Activated CD8-positive, alpha-beta T cell treated with anti-CD3 and anti-CD28 coated beads, Interleukin-2, amount 10 ng/mL, durations not matched to agents 7 days and 5 days (primary cell): ENCODE measurements at places on chromosomes 2 and 18.

DNA sequence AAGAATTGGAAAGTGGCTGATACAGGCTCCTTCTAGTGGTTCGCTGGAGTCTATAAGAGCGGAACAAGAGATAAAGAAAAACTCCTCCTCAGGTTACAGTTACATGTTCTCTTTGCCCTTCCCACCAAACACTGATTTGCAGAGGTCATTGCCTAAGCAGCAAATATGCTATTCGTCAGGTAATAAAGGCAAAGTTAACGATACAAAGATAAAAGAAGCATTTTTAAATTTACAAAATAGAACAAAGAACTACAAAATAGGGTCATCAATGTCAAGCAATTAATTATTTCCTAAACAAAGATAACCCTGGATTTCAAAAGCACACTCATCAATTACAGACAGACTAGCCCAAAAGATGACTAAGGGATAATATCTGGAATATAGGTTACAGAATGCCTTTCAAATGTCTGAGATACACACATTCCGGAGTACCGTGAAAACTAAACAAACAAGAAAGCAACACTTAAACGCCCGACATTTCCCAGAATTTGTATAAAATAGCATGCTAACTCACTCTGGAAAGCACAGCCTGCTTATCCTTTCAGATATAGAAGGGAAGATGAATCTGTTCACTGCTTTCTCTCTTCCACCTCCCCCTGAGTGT is 186.4 kb downstream of the MREG start:
- no peak overlapping the region for H3K27ac ChIP-seq
- H3K27me3 ChIP-seq = peaks cover 21% of the 10 kb centered on the region
- DNase-seq = no peak
- no peak overlapping the region for H3K4me3 ChIP-seq
- peaks cover 4% of the 10 kb centered on the region for H3K4me1 ChIP-seq

DNA sequence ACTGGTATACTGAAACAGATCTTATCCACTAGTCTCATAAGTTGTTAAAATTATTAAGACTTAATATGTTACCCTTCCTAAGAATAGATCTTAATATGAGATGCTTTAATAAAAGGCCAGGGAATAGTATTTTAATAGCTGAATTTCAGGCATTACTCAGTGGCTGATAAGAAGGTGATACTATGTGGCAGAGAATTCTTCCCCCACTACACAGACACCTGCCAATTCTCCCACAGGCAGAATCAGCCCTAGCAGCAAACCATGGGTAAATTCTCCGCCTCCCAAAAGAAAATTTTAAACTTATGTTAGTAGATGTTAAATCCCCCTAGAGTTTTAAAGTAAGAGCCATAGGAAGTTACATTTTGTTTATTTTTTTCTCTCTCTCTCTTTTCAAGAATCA is 888.8 kb downstream of the LRP1B start:
- no peaks in the 10 kb centered on the region for H3K27me3 ChIP-seq
- no peak for DNase-seq
- no peaks in the 10 kb centered on the region for H3K36me3 ChIP-seq
- no peaks in the 10 kb centered on the region for H3K4me1 ChIP-seq
- no peak overlapping the region for H3K27ac ChIP-seq

DNA sequence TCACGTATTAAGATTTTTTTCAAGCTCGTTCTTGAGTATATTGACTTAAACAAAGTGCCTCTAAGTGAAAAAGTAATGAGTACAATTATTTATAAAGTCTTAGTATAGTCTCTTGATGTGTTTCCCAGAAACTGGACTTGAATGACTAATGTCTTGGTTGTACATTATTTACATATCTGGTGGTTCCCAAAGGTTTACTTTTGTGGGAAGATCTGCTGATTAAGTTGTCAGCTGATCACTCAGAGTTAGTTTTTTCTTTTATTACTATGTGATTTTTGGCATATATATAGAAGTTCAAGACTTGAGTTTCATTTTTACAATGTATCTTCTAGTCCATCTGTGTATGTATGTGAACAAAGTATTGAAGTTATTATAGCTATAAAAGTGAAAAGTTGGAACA is 29.5 kb downstream of the RNF144A start:
- H3K27ac ChIP-seq = no peak overlapping the region
- peaks cover 39% of the 10 kb centered on the region for H3K4me1 ChIP-seq
- no peak overlapping the region for H3K4me3 ChIP-seq
- no peaks in the 10 kb centered on the region for H3K27me3 ChIP-seq

DNA sequence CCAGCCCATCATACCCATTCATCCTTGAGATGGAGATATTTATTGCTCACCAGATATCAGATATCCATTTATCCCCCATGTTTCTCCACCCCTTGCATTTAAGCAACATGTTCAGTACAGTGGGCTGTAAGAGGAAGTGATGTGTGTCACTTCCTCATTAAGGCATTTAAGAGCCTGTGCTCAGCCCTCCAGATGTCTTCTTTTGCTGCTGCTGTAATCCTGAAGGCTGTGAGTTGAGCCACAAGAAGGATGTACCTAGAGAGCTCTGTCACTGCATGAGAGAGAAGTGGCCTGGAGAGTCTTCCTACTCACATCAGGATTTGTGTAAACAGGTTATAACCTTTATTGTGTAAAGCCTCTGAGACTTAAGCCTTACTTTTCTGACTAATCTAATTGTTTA is 151.8 kb upstream of the UNC80 start:
- H3K27me3 ChIP-seq = no peaks in the 10 kb centered on the region
- no peaks in the 10 kb centered on the region for H3K36me3 ChIP-seq
- no peaks in the 10 kb centered on the region for H3K4me1 ChIP-seq
- no peak for DNase-seq
- no peak overlapping the region for H3K27ac ChIP-seq
- no peak overlapping the region for H3K4me3 ChIP-seq

- no peak overlapping the region for H3K27ac ChIP-seq
Measured at GRCh38 chr18:79803611-79804051, 5.9 kb downstream of the KCNG2 start.

- no peak overlapping the region for H3K27ac ChIP-seq
- H3K36me3 ChIP-seq = peaks cover 24% of the 10 kb centered on the region
- no peak overlapping the region for H3K4me3 ChIP-seq
- peaks cover 25% of the 10 kb centered on the region for H3K4me1 ChIP-seq
- H3K27me3 ChIP-seq = no peaks in the 10 kb centered on the region
Measured at GRCh38 chr2:101811226-101812015, 113.9 kb downstream of the MAP4K4 start.

DNA sequence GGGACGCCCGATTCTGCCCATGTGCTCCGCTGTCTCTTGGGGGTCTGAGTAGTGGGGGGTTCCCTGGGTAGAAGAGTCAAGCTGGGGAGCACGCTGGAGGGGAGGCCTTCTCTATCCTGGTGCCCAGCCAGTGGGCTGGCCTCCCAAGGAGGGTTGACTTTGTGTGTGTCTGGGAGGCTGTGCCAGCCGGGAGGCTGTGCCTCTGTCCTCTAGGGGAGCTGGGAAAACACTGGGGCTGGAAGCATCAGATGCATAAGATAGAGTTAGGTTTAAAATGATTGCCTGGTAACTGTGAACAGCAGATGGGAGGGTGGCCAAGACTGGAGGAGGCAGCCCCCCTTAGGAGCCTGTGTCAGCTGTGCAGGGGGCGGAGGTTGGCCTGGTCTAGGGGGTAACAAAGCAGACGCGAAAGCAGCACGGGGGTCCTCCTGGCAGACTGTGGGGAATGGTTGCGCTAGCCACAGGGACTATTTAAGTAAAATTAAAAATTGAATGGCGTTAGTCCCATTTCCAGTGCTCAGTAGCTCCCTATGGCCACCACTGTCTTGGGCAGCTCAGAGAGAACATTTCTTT is 1.3 kb downstream of the ING5 start:
- no peak for DNase-seq
- peak overlapping the region; percentile 81 for H3K27ac ChIP-seq
- peaks cover 24% of the 10 kb centered on the region for H3K4me1 ChIP-seq
- H3K4me3 ChIP-seq = peak overlapping the region; percentile 86
- H3K36me3 ChIP-seq = peaks cover 33% of the 10 kb centered on the region

GRCh38 chr2:42504364-42505230 is 10.8 kb upstream of the KCNG3 start:
- no peak for DNase-seq
- H3K4me1 ChIP-seq = no peaks in the 10 kb centered on the region
- H3K4me3 ChIP-seq = no peak overlapping the region
- no peaks in the 10 kb centered on the region for H3K36me3 ChIP-seq
- H3K27ac ChIP-seq = no peak overlapping the region
- H3K27me3 ChIP-seq = no peaks in the 10 kb centered on the region

GRCh38 chr2:208407667-208408066 is 1.1 kb downstream of the PTH2R start:
- H3K4me3 ChIP-seq = no peak overlapping the region
- H3K4me1 ChIP-seq = peaks cover 5% of the 10 kb centered on the region
- DNase-seq = no peak
- H3K27me3 ChIP-seq = peaks cover 38% of the 10 kb centered on the region
- H3K36me3 ChIP-seq = no peaks in the 10 kb centered on the region
- H3K27ac ChIP-seq = no peak overlapping the region

GRCh38 chr18:48580782-48581181 is 42.0 kb downstream of the CTIF start:
- H3K36me3 ChIP-seq = no peaks in the 10 kb centered on the region
- H3K27me3 ChIP-seq = no peaks in the 10 kb centered on the region
- H3K4me3 ChIP-seq = no peak overlapping the region

DNA sequence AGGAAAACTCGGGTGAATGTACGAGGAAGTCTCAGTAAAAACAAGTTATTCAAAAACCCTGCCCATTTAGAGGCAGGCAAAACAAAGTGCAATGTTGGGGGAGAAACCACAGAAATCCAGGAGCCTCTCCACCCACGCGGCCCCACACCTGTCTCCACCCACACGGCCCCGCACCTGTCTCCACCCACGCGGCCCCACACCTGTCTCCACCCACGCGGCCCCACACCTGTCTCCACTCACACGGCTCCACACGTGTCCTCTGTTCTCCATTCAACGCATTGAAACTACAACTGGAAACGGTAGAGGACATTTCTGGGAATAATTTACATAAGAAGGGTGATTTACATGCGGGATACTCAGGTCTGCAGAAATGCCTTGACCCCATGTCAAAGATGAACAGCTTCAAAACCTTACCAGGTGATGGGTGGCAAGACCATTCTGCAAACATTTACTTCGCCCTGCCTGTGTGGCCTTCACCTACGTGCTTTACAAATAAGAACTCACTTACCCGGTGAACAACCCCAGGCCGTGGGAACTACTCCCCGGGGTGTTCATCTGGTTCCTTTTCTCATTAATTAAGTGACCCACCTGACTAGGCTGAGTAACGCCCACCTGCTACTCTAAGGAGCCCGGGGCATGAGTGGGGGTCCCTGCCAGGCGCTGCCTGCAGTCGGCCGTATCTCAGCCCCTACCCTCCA is 100.4 kb downstream of the EIPR1 start:
- H3K4me3 ChIP-seq = no peak overlapping the region
- no peaks in the 10 kb centered on the region for H3K27me3 ChIP-seq
- DNase-seq = no peak
- no peaks in the 10 kb centered on the region for H3K4me1 ChIP-seq

GRCh38 chr2:42359304-42359964 is 1.6 kb downstream of the COX7A2L start:
- peak overlapping the region; percentile 99 for H3K27ac ChIP-seq
- H3K36me3 ChIP-seq = peaks cover 28% of the 10 kb centered on the region
- no peaks in the 10 kb centered on the region for H3K27me3 ChIP-seq

DNA sequence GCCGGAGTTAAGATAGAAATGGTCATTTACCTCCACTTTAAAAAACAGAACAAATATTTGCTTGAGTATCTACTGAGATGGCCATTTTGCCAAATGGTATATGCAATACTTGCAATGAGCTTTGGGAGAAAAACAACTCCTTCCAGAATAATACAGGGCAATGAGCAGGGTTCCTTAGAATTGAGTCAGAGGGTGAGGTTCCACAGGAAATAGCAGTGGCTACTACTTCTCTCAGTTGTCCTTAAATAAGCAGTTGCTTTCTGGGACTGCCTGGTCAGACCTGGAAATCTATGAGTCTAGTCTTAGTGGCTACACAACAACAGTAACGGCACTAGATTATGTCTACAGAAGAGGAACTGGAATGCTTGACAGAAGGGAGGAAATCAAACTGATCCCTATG is 80.9 kb upstream of the CCDC85A start:
- no peak overlapping the region for H3K27ac ChIP-seq
- no peak overlapping the region for H3K4me3 ChIP-seq
- no peaks in the 10 kb centered on the region for H3K27me3 ChIP-seq
- no peaks in the 10 kb centered on the region for H3K36me3 ChIP-seq
- no peaks in the 10 kb centered on the region for H3K4me1 ChIP-seq
- DNase-seq = no peak

GRCh38 chr2:30179536-30179935 is 32.7 kb downstream of the YPEL5 start:
- H3K27me3 ChIP-seq = no peaks in the 10 kb centered on the region
- H3K27ac ChIP-seq = no peak overlapping the region
- no peak overlapping the region for H3K4me3 ChIP-seq
- no peak for DNase-seq
- peaks cover 2% of the 10 kb centered on the region for H3K4me1 ChIP-seq

GRCh38 chr2:4898706-4899105 is 793.5 kb upstream of the SOX11 start:
- H3K27ac ChIP-seq = no peak overlapping the region
- DNase-seq = no peak
- no peaks in the 10 kb centered on the region for H3K27me3 ChIP-seq
- H3K4me3 ChIP-seq = no peak overlapping the region
- H3K36me3 ChIP-seq = no peaks in the 10 kb centered on the region
- H3K4me1 ChIP-seq = no peaks in the 10 kb centered on the region

DNA sequence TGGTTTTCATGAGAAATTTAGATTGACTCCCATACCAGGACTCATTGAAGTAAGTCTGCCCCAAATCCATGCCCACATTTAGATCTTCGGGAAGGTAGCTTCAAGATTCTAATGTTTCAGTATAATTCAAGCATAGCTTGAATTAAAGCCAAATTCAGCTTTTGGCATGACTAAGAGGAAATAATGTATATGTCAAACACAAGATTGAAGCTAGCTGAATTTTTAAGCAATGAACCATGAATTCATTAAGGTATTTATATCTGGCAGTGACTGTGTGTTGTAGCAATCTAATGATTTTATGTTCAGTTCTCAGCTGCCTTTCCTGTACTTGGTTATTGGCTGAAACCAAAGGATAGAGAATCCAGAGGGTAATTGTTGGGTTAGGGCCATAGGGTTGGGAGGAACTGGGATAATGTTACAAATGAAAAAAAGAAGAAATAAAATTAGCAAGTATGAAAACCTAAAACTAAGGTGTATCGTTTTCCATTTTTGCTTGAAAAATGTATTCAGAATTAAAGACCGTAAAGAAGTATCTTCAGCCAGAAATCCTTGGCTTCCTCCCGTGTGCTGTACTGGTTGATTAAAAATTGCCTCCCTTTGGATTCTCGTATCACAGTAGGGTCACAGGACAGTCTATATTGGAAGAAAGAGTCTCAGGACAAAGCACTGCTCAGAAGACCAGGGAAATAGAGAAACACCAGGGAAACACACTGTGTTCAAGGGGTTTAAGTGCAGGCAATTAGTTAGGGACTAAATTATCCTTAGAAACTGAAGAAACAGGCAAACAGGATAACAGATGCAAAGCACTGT is 119.0 kb upstream of the FN1 start:
- H3K27ac ChIP-seq = no peak overlapping the region
- no peak overlapping the region for H3K4me3 ChIP-seq
- no peak for DNase-seq
- no peaks in the 10 kb centered on the region for H3K4me1 ChIP-seq
- no peaks in the 10 kb centered on the region for H3K27me3 ChIP-seq
